ENCODE measurements at places on chromosomes 5 and 9.

- no peak for DNase-seq
Observed at GRCh38 chr9:126612326-126612812, 1.4 kb upstream of the LMX1B start.

DNA sequence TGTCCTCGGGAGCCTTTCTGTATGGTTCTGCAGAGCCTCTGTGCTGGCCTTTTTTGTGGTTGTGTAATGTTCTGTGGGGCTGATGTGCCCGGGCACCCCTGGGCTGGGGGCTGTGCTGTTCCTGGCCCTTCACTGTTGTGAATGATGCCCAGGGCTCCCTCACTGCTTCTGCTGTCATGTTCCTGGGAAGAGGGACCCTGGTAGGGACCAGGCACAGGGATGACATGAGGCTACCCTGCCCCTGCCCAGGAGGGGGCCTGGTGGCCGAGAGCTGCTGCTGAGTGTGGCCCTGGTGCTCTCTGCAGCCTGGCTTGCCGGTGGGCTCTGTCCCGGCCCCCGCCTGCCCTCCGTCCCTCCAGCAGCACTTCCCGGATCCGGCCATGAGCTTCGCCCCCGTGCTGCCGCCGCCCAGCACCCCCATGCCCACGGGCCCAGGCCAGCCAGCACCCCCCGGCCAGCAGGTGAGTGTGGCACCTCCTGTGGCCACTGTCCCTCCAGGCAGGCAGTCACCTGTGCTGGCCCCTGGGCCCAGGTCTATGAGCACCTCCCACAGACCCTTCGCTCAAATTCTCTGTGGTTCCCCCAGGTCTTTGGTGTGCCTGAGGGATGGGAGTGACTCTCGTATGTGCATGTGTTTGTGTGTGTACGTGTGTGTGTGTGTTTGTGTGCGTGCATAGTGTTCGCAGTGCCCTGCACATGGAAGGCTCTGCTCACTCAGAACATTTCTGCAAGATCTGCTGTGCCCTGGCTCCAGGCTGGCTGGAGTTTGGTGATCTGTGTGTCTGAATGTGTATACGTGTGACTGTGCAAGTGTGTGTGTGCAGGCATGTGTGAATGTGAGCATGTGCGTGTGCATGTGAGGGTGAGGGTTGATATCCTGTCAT is 72.3 kb downstream of the WNK2 start:
- DNase-seq: no peak

DNA sequence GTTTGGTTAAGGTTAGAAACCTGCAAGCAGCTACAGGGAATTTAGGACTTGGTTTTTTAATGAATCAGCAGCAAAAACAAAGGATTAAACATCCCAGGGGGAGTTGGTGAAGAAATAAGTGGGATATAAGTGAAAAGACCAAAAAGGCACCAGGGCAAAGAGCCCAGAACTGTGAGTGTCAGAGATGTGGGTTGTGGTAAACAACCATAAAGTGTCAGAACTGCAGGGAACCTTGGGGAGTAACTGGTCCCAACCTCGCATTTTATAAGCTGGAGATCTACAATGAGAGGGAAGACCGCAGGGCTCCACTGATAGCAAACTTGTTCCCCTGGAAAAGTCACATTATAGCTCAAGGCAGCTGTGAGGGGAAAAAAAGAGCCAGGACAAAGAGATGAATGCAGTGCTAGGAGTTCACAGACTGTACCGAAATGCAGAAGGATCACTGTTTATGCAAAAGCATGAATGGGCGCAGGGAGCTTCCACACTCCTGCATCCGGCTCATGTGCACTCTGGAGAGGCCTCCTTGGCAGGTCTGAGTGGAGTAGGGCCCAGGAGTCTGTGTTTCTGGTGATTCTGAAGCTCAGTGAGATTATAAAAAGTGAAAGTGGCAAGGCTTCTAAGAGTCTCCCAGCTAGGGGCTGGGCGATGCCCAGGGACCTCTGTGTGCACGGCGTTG is 156.3 kb downstream of the GOLPH3 start:
- no peak for DNase-seq

GRCh38 chr9:91951944-91952520 is 2.0 kb upstream of the ROR2 start:
- DNase-seq: no peak

DNA sequence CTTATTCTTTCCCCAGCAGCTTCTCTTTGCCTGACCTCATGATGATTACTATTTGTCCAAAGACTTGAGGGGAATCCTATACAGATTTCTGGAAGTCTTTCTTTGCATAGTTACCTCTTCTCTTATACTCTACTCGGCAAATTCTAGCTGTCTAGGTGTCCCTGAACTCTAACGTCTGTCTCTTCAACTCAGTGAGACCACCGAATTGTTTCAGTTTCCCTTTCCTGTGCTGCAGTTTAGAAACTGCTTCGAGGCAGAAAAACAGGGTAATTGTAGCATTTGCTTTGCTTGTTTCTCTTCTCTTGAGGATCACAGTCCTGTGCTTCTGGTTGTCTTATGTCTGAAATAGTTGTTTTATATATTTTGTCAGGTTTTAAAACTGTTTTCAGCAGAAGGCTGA is 14.8 kb downstream of the LVRN start:
- DNase-seq: no peak

GRCh38 chr5:124957063-124957462 is 210.6 kb upstream of the ZNF608 start:
- DNase-seq: no peak

- DNase-seq: no peak
Observed at GRCh38 chr9:31323726-31324444, 1060.6 kb upstream of the ACO1 start.

DNA sequence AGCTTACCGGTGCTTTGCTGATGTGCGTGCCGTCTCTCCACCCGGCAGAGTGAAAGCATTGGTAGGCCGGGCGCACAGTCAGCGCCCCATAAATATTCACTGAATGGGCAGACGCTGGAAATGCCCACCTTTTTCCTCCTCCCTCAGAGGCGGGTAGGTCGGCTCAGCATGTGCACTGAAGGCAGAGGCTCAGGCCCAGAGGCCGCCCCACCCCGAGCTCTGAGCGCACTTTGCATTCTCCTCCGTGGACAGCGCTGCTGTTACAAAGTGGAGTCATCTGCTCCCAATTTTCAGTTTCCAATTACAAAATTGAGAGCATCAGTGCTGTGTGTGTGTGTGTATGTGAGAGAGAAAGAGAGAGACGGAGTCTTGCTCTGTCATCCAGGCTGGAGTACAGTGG is 10.6 kb downstream of the UCK1 start:
- DNase-seq: no peak

DNA sequence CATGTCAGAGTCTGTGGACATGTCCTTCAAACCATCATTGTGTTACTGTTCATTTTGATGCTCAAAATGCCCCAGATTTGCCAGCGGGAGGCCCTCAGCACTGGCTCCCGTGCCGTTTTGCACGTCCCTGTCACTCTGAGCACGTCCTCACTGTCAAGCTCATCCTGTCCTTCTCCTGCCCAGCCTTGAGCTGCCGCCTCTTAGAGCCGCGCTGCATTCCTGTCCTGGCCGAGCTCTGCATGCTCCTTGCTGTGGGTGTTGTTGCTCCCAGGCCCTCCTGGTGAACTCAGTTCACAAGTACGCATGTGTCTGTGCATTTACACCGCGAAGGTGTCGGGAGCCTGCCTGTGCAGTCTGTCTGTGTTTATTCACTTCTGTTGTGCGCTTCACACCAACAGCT is 62.2 kb downstream of the WNK2 start:
- no peak for DNase-seq

DNA sequence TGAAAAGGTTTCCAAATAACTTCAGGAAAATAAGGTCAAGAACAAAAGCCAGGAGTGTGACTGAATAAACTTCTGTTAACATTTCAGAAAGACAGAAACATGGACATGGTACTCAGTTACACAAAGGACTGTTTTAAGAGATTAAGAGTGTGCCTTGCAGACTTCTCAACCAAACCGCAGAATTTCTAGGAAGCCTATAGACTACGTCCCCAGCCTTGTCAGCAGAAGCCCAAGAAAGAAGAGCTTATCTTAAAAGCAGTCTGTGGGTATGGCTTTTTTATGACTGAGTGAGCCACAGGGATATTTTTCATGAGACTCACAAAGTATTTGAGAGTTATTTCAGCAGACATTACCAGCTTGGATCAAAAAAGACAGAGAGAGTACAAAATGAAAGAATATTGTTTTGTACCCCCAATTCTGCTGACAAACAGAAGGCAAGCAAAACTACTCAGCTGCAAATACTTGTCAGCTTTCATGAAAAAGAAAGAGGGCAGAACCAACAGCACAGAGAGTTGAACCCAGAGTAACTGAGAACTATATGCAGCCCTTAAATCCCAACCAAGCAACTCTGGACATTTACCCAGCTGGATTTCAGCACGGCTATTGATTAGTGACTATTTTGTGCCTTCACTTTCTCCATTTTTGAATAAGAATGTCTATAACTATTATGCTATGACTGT is 711.0 kb upstream of the CTNND2 start:
- no peak for DNase-seq

DNA sequence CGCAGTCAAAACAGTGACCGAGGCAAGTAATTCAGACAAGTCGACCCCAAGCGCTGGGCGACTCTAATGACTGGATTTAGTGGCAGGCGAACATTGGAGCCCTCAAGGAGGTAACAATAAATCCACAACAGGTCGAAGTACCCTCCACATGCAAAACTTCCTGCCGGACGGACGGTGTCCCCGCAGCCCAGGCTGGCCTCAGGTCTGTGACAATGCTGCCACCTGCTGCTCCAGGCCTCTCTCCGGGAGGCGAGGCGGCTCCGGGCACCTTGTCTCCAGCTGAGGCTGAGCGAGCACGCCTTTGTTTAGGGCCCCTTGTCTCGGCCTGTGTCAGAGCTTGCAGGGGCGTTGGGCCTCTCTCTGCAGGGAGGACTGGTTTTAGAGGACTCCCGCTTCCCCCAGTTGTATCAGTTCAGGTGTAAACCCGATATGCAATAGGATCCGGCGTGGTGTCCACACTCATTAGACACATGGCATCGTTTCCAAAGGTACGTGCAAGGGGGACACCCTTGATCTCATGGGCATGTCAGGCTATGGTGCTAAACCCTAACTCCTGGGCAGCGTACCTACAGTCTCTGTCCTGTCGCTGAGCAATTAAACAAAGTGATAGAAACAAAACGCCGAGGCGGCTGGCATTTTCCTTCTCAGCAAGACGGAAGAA is 628.0 kb upstream of the ADAMTS16 start:
- DNase-seq: no peak

DNA sequence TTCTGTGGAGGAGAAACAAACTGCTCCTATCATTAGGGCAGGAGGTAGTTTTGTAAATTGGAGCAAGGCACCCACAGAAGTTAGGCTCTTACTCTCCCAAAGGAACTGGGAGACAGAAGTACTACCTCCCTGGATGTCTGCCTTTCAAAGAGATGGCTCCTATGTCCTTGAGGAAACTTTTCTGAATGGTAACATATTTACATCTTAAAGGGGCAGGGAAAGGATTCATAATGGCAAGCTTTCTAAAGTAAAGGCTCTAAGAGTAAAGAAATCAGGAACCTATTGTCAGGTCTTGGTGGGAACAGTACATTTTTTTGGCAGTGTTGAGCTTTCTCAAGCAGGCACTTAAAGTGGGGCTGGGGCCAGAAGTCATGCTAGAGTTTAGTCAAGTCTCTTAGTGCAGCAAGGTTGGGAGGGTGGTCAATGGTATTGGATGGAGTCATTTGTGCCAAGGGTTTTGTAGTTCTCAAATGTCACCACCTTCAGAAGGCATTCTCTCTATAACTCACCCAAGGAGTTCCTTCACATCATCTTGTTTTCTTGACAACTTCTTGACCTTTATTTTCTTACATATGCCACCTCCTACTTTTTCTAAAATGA is 26.3 kb upstream of the NDFIP1 start:
- no peak for DNase-seq

DNA sequence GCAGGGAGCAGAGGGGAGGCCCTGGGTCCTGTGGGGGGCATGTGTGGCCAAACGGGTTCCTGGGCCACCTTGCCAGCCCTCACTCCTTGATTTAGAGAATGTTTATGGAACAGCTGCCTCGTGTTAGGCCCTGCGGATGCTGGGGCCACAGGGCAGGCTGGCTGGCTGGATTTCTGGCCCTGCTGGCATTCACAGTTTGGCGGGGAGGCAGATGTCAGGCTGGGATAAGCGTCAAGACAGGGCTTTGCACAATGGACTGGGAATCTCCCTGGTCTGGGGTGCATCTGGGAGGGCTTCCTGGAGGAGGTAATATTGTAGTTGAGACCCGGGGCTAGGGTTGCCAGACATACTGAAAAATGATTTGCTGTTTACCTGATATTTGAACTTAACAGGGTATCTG is 13.8 kb downstream of the NCS1 start:
- DNase-seq: no peak

DNA sequence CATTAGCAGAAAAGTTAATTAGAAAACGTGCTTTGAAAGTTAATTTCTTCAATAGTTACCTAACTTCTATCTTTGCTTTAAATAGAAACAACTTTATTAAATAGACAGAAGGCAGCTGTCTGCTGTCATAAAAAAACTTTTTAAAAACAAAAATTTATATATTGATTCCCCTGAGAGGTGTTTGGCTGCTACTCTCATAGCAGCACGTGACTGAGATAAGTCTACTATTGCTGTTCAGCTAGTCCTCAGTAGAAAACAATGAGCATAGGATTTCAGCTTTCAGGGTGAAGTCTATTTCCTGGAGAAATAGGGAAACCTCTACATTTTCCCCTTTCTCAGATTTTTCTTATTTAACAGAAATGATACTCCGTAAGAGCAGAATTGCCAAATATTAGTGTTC is 135.0 kb upstream of the FBN2 start:
- no peak for DNase-seq

GRCh38 chr5:16525651-16526050 is 60.1 kb upstream of the ZNF622 start:
- DNase-seq: no peak

All from stimulated activated CD4-positive, alpha-beta T cell treated with anti-CD3 and anti-CD28 coated beads, Interleukin-1b, Interleukin-23, amount 100 ng/mL, for 4 hours (primary cell).